Activated CD8-positive, alpha-beta memory T cell treated with anti-CD3 and anti-CD28 coated beads for 1 hour (primary cell): ENCODE measurements at places on chromosomes 7 and 10.

GRCh38 chr7:131057015-131057793, 270.5 kb upstream of the MKLN1 start:
- DNase-seq, result no peak

DNA sequence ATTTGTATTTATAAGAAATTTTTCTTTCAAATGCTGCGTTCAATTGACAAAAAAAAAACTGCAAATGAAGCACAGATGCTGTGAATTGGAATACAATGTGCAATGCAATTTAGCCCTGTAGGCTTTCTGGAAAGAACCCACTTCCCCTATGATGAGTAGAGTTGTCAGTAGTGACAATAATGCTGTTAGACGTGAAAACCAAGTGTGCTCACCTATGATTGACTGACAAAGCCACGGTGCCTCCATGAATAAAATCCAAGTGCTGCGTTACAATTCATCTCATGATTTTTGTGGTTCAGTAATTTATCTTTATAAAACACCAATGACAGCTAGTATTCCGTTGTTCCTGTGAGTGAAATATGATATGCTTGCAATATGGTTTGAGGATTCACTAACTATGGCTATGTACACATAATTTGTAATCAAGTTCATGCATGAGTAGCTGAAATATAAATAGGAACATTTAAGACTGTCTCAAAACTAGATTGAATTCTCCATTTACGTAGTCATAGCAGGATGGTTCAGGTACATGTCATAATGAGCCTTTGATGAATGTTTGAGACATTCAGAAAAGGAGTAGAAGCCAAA, 1160.3 kb downstream of the CNTNAP2 start:
- DNase-seq, result no peak

DNA sequence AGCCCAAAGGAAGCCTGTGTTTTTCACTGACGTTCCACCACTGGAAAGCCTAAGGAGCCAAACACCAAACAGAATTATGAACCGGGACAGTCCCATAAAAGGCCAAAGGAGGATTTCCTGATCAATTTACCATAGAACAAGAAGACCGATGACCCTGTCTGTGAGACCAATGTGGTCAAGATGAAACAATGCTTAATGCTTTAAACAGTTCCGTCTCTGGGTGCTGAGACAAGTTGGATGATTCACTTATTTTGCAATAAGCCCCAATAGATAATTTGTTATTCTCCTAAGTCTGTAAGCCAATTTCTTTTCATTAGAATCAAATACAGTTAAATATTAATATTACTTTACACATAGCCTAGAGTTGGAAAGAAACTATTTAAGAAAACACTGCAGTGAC, 134.9 kb downstream of the MICU1 start:
- no peak for DNase-seq

GRCh38 chr7:101951757-101952156, 134.3 kb downstream of the CUX1 start:
- no peak for DNase-seq

DNA sequence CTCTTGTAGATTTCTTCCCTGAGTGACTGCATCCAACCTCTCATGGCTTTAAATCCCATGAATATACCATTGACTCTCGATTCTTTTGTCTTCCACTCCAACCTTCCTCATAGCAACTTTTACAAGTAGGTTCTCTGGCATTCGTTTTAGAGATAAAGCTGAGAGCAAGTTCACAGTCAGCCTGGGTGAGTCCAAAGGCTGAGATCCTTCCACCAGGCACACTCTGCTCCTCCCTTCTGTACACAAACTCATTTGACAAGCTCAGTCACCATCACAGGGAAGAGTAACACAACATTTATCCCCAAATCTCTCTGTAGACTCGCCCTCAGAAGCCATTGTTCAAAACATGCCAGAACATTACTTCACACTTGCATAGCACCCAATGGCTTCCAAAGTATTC, 10.9 kb downstream of the CTTNBP2 start:
- no peak for DNase-seq
